Mesothelial cell of epicardium (in vitro differentiated cells): ENCODE measurements at places on chromosomes 2 and 18.
A peak's percentile ranks its signal among the peaks of the same experiment; 100 is the strongest.

DNA sequence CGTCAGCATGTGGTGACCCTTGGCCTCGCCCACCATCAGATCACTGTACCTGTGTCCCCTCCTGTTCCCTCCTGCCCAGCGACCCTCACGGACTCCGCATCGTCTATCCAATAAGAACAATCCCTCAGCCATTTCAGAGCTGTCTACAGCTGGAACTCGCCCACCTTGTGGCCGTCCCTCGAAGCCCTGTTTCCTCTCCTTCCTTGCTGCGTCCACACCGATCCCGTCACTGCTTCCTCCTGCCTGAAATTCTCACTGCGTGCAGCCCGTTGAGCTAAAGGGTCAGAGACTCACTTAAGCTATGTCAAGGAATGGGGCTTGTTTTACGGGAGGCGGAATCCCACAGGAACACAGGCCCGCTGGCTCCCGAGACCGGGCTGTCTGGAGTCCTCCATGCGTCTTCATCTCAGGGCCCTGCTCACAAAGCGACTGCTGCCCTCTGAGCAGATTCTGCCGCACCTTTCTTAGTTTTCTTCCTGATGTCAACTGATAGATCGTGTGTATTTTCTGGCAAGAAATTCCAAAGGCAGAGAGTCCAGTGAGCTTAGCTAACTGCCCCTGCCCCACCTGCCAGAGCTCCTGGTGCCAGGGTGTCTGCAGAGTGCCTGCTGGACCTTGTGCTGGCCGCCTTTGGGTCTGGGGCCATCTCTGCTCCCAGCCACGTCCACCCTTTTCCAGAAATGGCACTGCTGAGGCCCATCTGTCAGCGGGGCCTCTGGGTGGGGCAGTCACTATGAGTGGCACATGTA, 35.3 kb downstream of the KLHL29 start:
- DNase-seq: no peak

- no peak for DNase-seq
Observed at GRCh38 chr2:8822218-8822617, 15.2 kb downstream of the KIDINS220 start.

- no peak for DNase-seq
Observed at GRCh38 chr2:233519787-233520611, 46.6 kb downstream of the USP40 start.

GRCh38 chr2:203016716-203017115, 2.0 kb downstream of the NBEAL1 start:
- DNase-seq: no peak

- no peak for DNase-seq
Observed at GRCh38 chr2:217069263-217070042, 209.6 kb upstream of the TNP1 start.

DNA sequence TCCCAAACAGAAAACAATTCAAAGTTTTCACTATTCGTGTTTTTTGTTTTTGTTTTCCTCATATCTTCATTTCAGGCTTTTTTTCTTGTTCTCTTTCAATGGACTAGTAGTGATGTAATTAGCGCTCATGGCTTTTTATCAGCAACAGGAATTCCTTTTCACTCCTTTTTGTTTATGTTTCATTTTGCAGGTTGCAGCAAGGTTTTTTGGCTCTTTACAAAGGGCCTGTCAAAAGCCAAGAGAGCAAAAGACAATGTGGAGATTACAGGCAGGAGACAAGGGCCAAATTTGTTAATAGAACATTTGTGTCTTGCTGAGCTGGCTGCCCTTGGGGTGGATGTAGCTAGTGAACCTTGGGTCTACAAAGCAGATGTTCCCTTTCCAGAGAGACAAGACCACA, 467.4 kb upstream of the CDH20 start:
- DNase-seq: no peak

DNA sequence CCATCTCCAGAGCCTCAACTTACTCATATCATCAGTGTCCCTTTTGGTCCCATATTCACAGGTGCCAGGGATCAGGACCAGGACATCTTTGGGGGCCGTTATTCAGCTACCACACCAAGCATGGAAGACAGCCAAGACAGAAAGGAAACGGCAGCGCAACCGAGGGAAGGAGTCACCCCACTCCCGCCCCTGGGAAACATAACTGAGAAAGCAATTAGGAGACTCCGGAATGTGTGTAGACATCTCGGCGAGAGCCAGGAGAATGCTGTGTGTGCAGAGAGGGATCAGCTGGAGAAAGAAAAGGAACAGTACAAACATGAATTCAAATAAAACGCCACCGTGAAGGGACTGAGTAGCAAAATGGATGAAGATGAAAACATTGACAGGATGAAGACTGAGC, 13.4 kb upstream of the BOK start:
- no peak for DNase-seq

- no peak for DNase-seq
Observed at GRCh38 chr2:95300450-95300849, 3.3 kb downstream of the KCNIP3 start.

GRCh38 chr18:42480441-42480840, 525.4 kb downstream of the PIK3C3 start:
- no peak for DNase-seq

DNA sequence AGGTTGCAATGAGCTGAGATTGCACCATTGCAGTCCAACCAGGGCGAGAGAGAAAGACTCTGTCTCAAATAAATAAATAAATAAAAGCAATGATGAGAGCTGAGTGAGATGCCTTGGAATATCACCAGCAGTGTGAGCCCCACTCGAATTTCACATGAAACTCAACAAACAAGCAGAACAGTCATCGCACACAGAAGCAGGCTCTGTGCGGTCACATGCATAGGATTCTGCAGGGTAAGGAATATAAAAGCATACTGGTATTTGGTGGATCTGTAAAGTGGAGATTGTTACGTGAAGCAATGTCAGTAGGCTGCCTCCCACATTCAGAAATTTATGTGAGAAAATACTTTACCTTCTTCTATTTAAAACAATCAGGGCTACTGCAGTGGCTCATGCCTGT, 18.0 kb upstream of the AP1S3 start:
- DNase-seq: no peak

- no peak for DNase-seq
Observed at GRCh38 chr2:199848389-199849130, 2.4 kb downstream of the FTCDNL1 start.

DNA sequence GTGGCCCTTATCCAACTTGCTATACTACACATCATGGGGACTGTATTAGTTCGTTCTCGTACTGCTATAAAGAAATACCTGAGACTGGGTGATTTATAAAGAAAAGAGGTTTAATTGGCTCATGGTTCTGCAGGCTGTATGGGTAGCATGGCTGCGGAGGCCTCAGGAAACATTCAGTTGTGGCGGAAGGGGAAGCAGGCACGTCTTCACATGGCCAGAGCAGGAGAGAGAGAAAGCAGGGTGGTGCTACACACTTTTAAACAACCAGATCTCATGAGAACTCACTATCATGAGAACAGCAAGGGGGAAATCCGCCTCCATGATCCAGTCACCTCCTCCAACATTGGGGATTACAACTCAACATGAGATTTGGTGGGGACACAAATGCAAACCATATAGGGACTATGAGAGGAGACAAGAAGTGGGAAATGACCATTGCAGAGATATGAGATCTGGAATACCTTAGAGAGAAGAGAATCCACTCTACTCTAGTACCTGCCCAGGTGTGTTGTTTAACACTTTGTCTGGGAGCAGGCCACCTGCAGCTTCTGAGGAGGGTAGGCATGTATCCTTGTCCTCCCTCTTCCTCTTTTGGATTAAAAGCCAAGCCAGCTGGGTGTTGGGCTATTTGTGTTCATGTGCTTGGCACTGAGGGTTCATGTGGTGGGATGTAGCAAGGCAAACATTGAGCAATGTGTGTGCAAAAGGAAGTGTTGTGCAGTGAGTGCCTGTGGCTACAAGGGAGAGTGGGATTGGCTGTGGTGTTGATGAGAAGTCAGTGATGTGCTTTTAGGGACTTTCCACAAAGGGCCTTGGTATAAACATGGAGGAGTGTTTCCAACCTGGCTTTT, 22.8 kb downstream of the TTLL4 start:
- no peak for DNase-seq

DNA sequence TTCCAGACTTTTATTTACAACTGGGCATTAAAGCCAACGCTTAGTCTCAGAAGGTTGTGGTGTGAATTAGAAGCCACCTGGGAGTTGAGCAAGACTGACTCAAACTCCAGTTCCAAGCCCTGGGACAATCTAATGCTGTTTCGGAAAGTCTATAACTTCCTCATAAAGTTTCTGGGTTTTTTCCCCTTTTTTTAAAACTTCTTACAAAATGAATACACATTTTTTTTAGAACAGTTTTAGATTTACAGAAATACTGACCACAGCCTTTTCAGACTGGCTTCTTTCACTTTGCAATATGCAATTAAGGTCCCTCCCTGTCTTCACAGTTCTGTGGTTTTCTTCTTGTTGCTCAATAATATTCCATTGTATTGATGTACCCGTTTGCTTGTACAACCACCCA, 115.9 kb upstream of the TWIST2 start:
- DNase-seq: no peak

DNA sequence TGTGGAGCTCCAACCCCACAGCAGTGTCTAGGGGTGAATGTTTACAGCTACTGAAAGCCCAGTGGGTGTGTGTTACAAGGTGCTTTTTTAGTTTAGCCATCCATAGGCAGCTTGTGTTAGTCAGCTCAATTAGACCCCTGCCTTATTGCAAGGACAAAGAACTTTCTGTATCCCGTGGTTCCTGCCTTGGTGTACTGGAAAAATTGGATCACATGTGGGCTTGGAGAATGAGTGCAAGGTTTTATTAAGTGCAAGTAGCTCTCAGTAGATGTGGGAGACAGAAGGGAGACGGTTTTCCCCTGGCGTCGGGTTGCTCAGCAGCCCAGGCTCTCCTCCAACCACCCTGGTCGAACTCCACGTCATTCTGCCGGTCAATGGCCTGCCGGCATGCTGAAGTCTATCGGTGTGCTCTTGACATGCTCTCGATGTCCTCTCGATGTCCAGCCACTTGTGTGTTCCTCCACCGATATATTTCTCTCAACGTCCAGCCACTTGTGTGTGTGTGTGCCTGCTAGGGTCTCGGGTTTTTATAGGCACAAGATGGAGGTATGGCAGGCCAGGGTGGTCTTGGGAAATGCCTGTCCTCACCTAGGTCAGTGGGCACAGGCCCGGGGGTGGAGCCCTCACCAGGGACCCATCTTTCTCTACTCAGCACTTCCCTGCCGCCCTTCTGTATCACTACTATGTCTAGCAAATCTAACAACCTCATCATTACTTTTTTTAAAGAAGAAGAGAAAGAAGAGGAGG, 13.8 kb downstream of the FANCL start:
- no peak for DNase-seq

DNA sequence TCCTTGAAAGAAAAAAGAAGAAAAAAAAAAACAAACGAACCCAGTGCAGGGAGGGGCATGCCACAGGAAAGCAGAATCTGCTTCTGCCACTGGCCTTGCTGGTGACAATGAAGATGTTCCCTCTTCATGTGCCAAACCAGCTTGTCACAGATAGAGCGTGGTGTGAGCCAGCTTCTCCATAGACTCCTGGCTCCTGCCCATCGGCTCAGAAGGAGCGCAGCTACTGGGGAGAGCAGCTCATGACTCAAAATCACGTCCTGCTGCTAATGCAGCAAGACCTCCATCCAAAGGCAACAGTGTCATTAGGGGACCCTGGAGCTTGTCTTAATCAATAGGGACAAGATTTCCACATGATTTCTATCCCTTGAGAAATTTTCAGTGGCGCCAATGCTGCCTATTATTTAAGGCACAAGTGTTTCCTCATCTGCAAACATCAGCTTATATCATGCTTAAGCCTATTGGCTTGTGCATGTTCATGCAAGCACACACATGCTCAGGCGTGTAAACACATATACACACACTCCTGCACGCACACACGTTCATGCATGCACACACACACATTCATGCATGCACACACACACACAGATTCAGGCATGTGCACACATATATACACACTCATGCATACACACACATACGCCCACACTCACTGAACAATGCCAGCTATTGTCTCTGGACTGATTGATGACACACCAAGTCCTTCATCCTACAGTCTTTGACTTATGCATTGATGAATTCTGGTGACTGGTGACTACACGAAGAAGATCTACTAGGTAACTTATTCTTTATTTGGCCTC, 682.0 kb upstream of the ID2 start:
- no peak for DNase-seq

GRCh38 chr2:178891265-178891958, 84.2 kb upstream of the TTN start:
- DNase-seq: peak; percentile 43

GRCh38 chr2:171146633-171147032, 14.1 kb downstream of the TLK1 start:
- no peak for DNase-seq

DNA sequence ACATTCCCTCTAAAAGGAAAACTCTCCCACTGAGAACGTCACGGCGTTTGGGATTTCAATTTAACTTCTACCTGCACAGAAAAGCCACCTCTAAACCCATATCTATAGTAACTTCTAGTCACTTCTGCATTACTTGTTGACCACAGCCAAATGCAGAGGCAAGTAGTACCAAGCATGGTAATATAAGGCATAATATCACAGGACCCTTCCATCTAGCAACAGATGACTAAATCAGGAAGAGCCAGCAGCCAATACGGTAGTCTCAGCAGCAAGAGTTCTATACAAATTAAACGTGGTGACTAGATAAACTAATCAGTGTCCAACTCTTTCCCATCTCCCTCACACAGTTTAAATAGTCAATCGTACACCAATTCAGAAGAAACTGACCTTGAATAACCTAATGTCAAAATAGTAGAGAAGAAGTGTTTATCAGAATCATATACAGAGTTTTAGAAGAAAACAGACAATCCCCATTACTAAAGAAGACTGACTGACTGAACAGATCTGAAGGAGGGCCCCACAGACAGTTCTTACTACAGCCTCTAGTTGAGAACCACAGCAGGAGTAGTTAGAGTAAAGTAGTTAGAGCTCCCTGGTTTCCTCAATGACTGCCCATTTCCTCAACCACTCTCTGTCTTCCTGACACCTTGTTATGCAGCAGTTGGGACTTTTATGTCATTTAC, 30.0 kb downstream of the MEMO1 start:
- no peak for DNase-seq

- DNase-seq: no peak
Observed at GRCh38 chr18:31731628-31732027, 29.1 kb downstream of the SLC25A52 start.

DNA sequence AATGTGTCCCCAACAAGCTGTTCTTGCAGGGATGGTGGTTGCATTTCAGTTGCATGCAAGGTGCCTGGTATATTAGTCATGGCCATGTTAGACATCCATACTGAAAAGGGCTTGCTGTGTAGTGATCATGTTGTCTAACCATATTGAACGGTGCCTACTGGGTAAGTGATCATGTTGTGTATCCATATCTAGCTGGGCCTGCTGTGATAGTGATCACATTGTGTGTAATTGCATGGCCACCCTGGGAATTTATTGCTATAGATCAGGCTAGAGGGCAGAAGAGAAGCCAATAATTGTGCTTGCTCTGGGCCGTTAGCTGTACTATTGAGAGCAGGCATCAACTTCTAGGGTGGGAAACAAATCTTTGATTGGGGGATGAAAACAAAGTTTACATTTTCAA, 9.8 kb upstream of the EPC2 start:
- no peak for DNase-seq

DNA sequence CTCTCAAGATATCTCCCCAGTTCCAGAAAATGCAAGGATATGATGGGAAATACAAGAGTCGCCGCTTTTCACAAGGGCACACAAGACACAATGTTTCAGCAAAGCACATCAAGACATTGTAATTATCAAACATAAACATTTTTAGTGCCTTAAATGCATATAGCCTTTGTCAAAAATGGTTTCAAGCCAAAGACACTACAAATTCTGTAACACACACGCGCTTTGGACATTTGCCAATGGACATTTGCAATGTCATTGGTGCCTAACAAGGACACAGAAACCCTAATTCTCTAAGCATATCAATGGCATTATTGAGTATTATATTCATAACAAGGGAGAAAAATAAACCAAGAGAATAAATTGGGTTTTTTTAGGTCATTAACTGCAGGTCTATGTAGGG, 16.1 kb downstream of the ADD2 start:
- no peak for DNase-seq
